ELF-1 (cell line): ENCODE measurements at places on chromosomes 12 and 14.

DNA sequence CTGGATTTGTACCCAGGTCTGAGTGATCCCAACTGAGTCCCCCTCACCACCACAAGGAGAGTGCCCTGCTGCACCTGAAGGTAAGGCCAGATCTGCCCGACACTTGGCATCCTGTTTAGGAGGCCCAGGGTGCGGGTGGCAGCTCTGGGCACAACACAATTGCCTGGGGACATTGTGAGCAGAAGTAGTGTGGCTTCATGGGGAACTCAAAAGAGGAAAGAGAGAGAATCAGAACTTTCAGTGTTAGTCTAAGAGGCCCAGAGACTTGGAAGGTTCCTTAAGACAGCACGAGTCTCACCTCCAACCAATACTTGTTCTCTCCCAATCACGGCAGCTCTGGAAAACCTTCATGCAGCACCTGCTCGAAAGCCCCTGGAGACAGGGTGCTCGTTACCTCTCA lies 6.6 kb upstream of the SLC8B1 start:
- DNase-seq = no peak

DNA sequence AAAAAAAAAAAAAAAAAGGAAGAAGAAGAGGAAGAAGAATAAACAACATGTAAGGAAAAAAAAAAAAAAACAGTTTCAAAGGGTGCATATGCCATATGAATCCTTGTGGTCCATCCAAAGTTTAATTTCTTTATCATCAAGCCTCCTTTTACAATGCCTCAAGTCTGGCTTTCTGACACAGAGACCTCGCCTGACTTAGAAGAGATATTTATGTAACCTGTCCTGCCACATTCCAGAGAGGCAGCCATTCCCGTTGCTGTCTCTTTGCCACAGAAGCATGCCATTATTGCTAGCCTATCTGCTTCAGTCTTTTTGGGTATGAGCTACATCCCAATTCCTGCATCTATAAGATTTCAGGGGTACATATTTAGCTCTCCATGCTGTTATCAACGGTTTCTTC lies 596.7 kb upstream of the ATP2B1 start:
- peak; percentile 46 for DNase-seq

- DNase-seq = no peak
Measured at GRCh38 chr14:64915797-64916196, 1.5 kb downstream of the CHURC1 start.

DNA sequence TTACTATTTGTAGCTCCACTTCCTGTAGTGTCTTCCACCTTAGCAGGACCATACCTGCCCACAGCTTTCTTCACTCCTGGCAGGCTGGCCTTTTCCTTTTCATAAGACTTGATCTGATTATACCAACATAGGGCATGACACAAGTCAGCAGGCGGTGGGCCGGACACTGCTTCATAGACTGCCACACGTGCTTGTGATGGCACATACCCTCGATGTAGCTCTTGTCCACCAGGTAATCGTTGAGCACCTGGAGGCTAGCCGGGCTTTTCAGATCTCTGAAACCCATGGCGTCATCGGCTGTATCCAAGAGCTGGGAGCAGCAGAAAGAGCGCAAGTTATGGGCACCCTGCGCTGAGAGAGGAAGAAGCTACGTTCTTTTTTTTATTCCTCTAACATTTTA lies 53.7 kb upstream of the TMEM263 start:
- no peak for DNase-seq

DNA sequence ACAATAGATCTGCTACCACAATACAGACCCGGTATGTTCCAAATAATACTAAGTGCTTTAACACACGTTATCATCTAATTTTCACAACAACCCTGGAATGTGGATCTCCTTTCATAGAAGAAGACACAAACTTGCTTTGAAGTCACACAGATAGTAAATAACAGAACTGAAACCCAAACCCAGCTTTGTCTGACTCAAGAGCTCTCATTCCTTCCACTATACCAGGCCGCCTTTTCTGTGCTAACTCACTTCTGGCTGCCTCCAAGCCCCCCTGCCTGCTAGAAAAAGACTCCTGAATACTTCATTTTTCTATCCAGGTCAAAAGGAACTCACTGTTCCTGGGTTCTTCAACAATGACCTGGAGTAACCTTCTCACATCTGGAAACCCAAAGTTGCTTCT lies 37.8 kb downstream of the PRPF40B start:
- no peak for DNase-seq

GRCh38 chr12:16807731-16808130 lies 201.8 kb upstream of the LMO3 start:
- DNase-seq = no peak

- no peak for DNase-seq
Measured at GRCh38 chr12:3810016-3810370, 57.1 kb upstream of the CRACR2A start.

- DNase-seq = peak; percentile 31
Measured at GRCh38 chr12:72570601-72571000, 298.4 kb downstream of the TRHDE start.

DNA sequence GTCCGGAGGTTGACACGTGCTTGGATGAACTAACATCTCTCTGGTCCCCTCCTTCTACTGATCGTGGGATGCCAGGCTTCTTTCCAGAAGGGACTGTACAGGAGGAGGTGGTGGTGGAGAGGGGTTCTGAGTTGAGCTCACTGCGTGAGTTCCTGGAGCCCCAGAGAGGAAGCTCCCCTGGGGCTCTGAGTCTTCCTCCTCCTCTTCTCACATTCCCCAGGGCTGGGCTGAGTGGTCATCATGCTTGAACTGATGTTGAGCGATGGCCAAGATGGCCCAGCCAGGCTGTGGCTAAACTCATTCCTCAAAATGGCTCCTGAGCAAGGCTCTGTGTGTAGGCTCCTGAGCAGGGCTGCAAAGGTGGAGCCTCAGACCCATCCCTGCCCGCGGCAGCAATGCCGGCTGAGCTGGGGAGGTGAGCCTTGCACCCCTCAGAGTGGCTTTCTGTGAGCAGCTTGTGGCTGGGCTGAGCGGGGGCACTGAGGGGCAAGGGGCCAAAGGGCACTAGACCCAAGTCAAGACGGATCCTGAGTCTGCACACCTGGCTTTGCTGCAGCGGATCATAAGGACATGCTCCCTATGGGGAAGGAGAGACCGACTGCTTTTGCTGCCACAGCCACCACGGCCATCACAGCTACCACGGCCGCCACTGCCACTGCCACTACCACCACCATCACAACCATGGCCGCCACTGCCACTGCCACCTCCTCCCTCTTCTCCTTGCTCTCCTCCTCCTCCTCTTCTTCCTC lies 35.4 kb downstream of the MEG3 start:
- no peak for DNase-seq

GRCh38 chr14:61877035-61877390 lies 114.8 kb downstream of the SNAPC1 start:
- peak; percentile 17 for DNase-seq

GRCh38 chr12:28457785-28458184 lies 267.5 kb downstream of the CCDC91 start:
- no peak for DNase-seq

GRCh38 chr14:49702725-49703124 lies 9.8 kb downstream of the KLHDC1 start:
- DNase-seq = no peak

DNA sequence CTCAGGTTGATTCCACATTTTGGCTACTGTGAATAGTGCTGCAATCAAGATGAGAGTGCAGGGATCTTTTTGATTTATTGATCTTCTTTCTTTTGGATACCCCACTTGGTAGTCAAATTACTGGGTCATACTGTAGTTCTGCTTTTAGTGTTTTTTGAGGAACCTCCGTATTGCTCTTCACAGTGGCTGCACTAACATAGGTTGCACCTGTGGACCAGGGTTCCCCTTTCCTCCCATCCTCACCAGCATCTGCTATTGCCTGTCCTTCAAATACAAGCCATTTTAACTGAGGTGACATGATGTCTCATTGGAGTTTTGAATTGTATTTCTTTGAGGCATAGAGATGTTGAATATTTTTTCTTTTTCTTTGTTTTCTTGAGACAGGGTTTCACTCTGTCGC lies 152.5 kb upstream of the TMEM132C start:
- DNase-seq = no peak

- no peak for DNase-seq
Measured at GRCh38 chr14:48598458-48598857, 923.1 kb upstream of the MDGA2 start.

GRCh38 chr14:63939006-63939270 lies 86.1 kb downstream of the SYNE2 start:
- no peak for DNase-seq

DNA sequence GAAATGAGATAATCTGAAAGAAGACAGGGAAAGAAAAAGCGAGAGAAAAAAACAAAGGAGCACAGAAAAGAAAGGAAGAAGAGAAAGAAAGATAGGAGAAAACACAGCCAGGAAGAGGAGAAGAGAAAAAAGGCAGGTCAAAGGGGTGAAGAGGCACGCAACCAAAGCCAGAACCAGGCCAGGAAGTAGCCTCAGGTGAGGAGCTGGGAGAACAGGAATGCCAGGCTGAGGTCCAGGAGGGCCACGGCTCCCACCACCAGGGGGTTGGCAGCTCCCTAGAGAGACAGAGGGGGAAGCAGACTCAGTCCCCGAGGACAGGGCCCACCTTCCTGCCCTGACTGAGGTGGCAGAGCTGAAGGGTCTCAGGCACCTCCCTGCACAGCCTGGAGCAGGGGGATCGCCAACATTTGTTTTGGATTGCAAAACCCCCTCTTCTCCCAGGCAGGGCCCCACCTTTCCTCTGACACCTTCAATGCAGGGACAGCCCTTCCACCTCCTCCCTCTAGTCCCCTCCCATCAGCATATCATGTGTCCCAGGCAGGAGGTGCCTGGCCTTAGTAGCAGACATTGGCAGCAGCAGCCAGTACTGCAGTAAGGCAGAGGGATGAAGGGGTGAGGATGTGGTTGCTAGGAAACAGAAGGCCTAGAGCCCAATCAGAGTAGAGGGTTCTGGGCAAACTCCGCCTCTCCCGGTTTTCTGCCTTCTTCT lies 2.0 kb upstream of the AP1G2 start:
- peak; percentile 77 for DNase-seq

GRCh38 chr12:24553259-24553658 lies 395.6 kb downstream of the BCAT1 start:
- DNase-seq = no peak

GRCh38 chr12:89927226-89927698 lies 218.6 kb upstream of the ATP2B1 start:
- DNase-seq = no peak

DNA sequence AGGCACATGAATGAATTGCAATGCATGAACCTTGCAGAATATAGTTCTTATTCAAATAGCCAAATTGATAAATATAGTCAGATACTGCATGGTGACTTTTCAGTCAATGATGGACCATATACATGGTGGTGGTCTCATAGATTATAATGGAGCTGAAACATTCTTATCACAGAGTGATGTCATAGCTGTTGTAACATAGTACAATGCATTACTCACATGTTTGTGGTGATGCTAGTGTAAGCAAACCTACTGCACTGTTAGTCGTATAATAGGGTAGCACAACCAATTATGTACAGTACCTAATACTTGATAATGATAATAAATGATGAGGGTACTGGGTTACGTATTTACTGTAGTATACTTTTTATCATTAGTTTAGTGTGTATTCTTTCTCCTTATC lies 280.3 kb downstream of the BCAT1 start:
- DNase-seq = no peak

GRCh38 chr12:75207338-75208083 lies 2.1 kb downstream of the KCNC2 start:
- peak; percentile 32 for DNase-seq

- no peak for DNase-seq
Measured at GRCh38 chr12:123712780-123713319, 697 bp downstream of the ATP6V0A2 start.

- DNase-seq = peak; percentile 5
Measured at GRCh38 chr12:19058235-19059021, 71.1 kb upstream of the PLEKHA5 start.

DNA sequence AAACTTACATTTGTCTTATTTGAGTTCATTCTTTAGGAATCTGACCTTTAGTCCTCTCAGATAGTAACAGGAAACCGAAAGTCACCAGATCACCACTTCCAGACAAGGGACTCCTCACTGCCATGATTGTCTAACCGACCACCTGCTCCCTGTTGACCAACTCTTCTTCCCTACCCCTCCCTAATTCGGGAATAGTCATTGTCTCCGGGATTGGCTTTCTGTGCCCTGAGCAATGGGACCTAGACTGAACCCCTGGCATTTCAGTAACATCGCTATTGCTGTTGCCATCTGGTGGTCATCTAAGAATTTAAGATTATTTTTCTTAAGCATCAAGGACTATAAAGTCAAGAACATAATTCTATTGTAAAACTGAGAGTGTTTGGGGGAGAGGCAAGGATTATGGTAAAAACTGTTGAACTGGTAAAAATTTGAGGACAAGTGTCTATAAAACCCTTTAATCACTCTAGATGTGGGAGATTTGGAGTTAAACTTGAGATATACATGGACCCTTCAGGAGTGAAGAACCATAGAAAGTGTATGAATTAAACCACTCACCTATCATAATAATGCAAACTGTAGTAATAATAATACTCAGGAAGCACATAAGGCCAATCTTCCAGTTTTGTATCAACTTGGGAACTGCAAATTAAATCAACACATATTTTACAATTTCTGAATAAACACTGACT lies 6.3 kb downstream of the CLEC2A start:
- peak; percentile 38 for DNase-seq

- DNase-seq = no peak
Measured at GRCh38 chr12:103958621-103959020, 7.1 kb upstream of the TDG start.

GRCh38 chr12:53770281-53770680 lies 18.5 kb upstream of the CISTR start:
- DNase-seq = no peak

DNA sequence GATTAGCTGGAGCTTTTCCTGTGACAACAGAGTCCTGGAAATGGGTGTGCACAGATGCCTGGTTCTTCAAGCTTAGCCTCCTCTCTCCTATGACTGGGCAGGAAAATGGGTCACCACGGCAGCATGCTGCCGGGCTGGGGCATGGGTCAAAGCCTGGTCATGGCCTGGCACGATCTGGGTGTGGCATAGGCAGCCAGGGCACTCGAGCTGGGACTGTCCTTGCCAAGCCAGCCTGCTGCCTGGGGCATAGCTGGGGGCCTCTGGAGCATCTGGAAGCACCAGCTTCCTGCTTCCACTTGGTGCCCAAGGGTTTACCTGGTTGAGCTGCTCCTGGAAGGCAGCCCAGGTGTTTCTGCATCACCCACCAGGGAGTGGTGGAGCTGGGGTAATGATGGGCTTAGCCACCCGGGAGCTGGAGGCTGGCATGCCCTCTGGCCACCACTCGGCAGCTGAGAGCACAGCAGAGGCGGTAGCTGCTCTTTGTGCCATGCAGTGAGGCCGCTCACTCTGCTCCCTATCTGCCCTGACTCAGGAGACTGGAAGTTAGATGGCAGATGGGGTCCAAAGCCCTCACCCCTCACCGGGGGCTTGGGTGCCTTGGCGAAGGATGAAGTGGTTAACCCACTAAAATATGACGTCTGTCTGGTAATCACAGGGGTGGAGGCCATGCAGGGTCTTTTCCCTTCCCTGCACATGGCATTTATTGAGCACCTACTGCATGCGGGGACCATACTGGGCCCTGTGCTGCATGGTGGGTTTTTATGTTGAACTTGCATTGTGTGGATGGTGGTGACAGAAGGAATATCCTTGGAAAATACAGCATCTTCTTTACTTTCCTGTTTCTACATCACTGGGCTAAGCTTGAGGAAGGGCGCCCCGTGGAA lies 1.7 kb downstream of the OTUB2 start:
- DNase-seq = no peak
